ENCODE measurements at places on chromosomes 12 and 14.

DNA sequence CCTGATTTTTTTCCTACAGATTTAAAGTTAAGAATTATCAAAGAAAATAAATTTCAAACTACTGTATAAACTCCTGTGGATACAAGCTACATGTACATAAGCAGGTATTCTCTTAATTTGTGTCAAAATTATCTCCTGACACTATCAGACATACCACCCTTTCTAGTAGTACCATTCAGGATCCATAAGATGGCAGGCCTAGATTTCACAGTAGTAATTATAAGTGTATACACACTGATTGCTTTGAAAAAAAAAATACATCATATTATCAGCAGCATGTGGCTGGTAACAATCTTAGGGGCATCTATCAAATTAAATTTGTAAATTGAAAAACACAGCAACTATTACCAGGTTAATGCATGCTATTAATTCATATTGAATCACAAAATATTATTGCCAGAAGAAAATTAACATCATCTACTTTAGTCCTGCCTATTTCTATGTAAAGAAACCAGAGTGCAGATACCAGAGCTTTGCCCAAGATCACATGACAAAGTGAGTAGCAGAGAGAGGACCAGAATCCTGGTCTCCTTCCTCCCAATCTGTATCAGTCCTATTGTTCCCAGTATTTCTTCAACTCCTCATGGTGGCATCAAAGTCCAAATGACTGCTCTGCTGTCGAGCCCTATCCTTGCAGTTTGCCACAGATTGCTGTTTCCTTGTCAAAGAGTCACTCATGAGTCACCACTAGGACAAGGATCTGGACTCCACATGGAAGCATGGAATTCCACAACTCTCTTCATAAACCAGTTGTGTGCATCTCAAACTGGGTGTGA lies 27.7 kb upstream of the CALM1 start:
- DNase-seq, result no peak

DNA sequence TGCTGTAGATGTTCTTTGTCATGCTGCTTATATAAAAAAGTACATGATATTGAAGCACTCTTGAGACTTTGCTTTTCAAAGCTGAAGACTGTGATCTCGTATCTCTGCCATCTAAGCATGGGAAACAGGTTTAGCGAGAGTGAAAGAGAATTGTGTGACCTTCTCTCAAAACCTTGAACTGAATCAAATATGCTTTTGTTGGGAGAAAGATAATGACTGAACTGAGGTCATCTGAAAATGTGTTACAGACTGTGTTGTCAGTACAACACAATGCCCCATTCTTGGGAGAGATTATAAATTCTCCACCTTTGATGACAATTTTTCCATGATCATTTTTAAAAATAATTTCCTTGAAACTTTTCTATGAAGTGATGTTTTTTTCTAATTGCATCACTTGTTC lies 272.1 kb upstream of the SEL1L start:
- DNase-seq, result no peak

DNA sequence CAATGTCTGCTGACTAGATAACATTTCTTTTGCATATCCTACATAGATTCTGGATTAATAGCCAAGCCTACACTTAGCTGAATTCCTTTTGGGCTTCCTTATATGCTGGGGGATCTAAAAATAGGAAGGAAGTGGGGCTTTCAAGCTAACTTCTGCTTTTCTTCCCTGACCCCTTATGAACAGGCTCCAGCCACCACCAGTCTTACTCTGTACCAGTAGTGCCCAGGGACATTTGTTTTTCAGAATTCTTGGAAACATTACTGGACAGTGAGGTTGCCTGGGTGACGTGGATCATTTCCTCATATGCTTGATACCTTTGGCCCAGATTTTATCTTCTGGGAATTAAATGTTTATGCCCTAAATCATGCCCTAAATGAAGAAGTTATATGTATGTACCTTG lies 55.9 kb upstream of the SRRM4 start:
- DNase-seq, result no peak

DNA sequence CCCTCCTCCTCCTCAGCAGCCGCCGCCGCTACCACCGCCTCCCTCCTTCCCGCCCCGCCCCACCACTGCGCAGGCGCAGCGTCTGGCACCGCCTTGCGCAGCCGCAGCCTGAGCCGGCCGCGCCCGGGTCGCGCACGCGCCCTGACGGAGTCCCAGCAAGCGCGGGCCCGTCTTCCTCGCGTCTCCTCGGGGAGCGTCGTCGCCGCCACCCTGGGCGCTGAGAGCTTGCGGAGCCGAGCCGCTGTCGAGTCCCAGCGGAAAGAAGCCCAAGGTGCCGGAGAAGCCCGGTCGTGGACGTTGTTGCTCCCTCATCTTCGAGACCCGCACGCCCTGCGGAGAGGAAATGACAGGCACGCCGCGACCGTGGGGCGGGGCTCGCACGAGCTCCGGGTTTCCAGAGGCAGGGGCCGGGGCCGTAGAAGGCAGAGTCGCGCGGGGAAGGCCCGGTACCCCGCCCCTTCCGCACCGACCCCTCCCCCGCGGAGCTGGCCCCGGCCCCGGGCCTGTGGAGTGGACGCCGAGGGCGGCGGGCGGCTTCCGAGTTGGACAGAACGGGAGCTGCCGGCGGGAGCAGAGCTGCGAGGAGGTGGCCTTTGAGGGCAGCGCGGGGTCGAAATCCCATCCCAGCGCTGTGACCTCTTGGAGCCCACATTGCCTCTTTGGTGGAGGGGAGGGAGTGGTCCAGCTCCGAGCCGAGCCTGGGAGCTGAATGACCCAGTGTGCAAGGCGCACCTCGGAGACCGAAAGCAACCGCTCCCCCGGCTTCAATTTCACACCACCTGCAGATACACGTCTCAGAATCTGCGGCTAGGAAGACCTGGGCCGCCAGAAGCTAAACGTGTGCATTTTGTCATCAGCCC lies 469 bp upstream of the RAB35 start:
- DNase-seq, result peak; percentile 97

DNA sequence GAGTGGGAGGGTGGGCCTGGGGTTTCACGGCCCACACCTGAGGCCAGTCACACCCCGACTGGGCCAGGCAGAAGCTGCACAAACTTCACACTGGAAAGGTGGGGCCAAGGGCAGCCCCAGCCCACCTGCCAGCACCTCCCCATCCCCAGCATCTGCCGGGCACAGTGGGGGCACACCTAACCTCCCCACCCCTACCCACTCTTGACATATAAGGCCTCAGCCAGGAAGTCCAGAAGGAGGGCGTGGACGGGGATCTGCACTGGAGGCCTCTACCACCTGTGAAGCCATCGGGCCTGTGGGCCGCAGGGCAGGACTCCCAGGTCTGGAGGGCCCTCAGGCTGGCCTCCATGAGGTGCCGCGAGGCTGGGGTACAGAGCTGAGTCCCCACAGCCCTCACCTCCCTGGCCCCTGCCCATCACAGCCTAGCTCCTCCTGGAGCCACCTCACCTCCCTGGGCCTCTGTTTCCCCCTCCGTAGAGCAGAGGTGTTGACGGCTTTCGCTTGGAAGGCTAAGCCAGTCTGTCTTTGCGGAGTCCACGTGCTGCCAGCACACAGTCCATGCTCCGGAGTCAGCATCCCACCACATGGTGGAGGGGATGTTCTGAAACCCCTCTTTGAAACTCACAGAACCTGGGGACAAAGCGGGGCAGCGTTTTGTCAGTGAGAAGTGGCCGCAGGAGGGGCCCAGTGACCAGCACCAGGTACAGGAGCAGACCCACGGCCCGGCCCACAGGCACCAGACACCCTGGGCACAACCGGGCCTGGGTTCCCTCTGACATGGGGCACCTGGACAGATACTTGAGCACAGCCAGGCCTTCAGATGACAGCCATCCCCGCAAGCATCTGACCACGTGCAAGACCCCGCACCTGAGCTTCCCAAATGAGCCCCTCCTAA lies 38.2 kb upstream of the INF2 start:
- DNase-seq, result no peak

DNA sequence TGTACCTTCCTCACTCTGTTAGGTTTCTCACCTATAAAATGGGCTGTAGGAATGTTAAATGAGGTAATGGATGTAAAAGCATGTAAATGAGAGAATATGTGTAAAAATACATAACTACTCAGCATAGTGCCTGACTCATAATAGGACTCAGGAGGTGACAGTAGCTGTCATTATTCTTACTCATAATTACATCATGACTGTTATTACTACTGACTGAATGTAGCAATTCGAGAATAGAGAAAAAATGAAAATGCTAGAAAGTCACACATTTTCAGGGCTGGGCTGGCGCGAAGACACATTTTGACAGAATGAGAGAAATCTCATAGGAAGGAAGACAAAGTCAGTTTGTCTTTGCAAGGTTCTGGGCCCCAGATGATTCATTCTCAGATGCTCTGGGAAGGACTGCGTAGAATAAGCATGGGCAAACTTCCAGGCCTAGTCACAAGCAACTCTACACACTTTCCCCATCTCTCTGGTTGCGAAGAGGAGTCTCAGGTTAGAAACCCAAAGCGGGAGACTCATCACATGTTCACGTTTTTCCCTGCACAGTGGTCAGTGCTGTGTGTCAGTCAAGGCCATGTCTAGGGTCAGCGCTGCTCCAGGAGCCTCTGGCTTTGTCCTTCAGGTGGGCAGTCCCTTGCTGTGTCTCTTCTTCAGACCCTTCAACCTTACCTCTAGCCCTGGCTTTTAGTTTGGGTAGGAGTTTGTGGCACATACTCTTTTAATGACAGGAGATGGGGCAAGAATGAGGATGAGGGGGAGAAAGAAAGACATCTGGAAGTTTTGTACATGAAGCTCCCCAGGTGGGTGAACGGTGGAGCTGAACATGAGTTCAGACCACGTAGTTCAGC lies 8.4 kb downstream of the GPRC5A start:
- no peak for DNase-seq

GRCh38 chr14:24132061-24132685 lies 1.7 kb downstream of the FITM1 start:
- DNase-seq, result no peak

DNA sequence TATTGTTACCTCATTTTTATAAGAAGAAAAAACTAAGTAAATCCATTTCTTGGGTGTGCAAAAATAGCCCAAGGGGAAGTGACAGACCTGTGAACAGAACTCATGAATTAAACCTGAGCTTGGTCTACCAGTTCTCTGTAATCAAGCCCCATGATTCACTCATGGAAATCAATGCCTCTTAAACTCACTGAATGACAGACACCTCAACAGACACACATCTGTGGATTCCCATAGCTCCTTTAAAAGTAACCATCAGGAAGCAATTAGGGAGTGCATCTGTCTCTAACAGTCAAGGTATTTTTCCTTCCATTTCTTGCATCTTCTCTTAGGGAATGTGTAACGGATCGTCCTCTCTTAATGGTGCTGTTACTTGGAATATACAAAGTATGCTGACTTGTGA lies 215.0 kb upstream of the EEA1 start:
- no peak for DNase-seq

- DNase-seq, result no peak
Observed at GRCh38 chr14:78448164-78449094, 278.3 kb downstream of the NRXN3 start.

GRCh38 chr14:32508281-32508680 lies 179.2 kb downstream of the AKAP6 start:
- no peak for DNase-seq

DNA sequence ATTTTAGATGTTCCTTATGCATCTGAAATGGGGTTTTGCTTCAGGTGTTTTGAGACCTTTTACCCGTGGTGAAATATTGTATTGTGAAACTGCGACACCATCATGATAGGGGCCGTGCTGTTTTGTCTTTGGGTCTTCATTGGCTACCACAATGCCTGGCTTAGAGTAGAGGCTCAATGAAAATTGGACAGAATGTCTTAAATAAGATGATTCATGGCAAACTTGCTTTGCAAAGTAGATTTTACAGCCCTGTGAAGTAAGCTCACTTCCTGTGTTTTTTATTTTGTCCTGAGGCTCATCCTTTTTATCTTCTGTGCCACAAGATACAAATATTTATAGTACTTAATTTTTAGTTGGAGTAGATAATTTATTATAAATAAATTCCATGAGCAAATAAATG lies 111.3 kb upstream of the FRMD6 start:
- DNase-seq, result no peak

- DNase-seq, result no peak
Observed at GRCh38 chr12:98456041-98456440, 59.3 kb upstream of the TMPO start.

GRCh38 chr12:122862110-122862634 lies 26.9 kb downstream of the HIP1R start:
- no peak for DNase-seq

DNA sequence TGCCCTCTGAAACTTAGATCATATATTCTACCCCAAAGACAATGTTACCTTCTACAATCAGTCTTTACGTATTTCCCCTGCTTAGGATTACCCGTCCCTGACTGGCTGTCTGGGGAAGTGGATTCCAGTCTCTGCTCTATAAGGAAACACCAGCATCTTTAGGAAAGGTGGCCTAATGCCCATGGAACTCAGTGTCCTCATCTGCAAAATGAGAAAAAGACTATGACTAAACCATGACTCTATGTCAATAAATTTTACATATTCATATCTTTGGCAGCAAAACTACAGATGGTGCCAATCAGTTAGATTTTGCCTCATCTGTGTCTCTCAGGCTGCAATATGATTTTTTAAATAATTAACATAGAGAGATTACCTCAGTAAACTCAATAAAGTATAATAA lies 133.8 kb downstream of the ITPR2 start:
- DNase-seq, result no peak
